ENCODE measurements at places on chromosomes 7 and 10.

DNA sequence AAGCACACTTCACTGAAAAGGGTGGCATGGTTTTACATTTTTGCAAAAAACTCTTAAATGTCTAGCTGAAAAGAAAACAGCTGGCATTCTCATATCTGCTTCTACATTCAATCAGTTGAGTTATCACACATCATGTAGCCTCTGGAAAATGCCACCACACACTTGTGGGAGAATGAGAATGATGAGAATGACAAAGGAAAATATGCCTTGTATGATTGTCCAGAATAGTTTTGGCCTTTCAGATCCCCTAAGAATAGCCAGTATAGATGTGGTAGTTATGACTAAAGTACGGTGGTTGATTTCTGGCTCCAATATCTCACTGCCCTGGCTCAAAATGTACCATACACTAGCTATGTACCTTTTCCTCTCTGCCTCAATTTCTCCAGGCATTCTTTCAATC lies 30.2 kb upstream of the FRMD4A start:
- no peak for DNase-seq

DNA sequence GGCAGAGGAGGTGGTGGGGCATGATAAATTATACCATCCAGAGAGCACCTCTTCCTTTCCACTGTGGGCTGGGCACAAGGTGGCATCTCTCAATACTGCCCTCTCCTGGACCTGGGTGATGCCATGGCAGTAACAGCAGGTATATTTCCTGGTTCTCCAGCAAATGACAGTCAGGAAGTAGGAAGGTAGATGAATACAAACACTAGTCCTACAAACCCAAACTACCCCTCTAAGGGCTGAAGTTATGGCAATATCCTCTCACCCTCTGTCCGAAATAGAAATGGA lies 1004.9 kb downstream of the KCNMA1 start:
- no peak for DNase-seq

DNA sequence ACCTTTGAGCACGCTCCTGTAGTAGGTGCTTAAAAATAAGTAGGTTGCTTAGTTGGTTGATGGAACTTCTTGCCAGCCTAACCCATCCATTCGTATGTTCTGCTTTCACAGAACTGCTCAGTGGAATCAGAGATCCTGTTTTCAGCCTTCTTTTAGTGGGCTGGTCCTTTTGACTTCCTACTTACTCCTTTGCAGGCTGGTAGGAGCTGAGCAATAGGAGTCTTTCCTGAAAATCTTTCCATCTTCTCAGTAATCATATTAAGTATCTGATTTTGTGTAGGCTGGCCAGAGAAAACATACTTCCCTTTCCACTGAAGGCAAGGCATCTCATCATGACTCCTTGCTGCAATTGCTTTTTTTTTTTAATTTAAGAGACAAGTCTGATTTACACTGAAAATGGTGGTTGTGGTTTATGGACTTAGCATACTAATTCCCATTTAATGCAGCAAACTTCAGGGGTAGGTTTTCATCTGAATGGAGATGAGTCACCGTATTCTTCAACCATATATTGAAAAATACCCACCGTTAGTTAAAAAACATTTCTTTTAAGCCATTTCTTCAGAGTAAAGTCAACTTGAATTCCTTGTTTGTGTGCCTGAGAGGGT lies 208.0 kb downstream of the ZNF365 start:
- DNase-seq = no peak

GRCh38 chr7:49767719-49768118 lies 5.7 kb upstream of the VWC2 start:
- no peak for DNase-seq

- DNase-seq = no peak
Observed at GRCh38 chr10:50291261-50291850, 40.0 kb upstream of the ASAH2 start.

GRCh38 chr7:92904244-92905131 lies 68.1 kb upstream of the CDK6 start:
- DNase-seq = no peak
